ENCODE measurements at places on chromosomes 2 and 18.

- no peak for DNase-seq
Measured at GRCh38 chr2:88087073-88087472, 19.4 kb downstream of the SMYD1 start.

DNA sequence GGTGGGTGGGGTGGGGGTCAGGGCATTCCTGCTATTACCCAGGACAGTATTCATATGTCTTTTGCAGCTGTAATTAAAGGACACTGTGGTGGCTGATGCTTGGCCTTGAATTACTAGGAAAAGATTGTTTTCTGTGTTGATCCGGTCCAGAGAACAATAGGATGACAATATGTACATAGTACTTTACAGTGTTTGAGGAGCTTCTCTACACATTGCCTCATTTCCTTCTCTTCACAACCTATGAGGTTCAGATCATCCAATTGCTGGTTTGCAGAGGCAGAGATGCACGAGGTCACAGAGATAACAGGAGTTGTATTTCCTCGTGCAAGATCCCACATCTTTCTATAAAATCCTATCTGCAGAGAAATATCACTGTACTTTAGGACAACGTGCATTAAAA lies 119.5 kb downstream of the LIPG start:
- no peak for DNase-seq

DNA sequence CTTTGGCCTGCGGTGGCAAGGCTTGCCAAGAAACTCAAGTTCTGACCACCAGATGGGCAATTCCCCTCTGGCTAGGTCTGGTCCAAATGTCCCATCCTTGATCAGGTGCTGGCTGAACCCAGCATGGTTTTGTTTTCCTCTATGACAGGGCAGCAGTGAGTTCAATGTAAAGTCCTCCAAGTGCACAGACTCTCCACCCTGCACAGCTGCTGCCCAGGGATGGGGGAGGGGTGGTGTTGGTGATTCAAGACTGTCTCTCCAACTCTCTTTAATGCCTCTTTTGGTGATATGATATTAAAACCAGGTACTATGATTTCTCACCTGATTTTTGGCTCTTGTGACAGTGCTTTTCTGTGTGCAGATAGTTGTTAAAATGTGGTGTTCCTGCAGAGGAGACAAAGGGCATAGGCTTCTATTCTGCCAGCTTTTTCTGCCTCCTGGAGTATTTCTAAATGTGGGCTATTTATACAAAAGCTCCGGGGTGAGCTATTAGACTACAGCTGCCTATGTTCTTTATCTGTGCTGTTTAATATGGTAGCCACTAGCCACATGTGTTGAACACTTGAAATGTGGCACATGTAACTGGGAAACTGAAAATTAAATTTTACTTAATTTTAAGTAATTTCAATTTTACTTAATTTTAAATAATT lies 64.0 kb upstream of the STK39 start:
- peak; percentile 42 for DNase-seq

DNA sequence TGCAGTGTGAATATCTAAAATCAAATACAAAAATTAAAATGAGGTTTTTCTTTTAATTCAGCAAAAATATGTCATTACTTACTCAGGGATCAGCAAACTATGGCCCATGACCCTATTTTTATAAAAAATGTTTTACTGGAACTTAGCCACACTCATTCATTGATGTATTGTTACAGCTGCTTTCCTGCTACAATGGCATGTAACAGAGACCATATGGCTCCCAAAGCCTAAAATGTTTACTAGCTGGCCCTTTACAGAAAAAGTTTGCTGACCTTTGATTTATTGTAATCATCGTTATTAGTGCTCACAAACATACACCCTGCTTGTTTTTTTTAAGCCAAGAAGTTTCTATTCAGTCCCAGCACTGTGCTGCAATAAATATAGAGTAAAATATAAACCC lies 120.3 kb downstream of the PLA2R1 start:
- DNase-seq = no peak

GRCh38 chr2:84022810-84023431 lies 436.2 kb downstream of the SUCLG1 start:
- peak; percentile 47 for DNase-seq

DNA sequence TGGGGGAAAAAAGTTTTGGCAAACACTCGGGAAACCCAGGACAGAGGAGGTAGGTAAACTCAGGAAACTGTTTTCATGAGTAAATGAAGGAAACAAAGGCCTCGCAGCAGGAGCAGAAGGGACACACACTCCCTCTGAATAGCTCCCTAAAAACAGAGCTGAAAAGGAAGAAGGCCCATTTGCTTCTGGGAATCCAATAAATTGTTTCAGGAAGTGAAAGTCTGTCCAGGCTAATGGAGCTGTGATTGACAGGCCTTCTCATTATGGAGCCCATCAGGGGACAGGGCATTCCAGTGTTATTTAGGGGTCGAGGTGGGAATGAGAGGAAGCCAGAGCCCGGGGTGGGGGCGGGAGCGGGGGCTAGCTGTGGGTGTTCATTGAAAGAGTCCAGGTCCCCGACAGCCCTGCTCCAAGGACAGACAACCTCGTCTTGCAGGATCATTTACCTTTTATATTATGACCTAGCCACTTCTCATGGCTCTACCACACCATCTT lies 81.2 kb downstream of the GBX2 start:
- no peak for DNase-seq

GRCh38 chr2:106899786-106900530 lies 14.0 kb upstream of the ST6GAL2 start:
- no peak for DNase-seq

DNA sequence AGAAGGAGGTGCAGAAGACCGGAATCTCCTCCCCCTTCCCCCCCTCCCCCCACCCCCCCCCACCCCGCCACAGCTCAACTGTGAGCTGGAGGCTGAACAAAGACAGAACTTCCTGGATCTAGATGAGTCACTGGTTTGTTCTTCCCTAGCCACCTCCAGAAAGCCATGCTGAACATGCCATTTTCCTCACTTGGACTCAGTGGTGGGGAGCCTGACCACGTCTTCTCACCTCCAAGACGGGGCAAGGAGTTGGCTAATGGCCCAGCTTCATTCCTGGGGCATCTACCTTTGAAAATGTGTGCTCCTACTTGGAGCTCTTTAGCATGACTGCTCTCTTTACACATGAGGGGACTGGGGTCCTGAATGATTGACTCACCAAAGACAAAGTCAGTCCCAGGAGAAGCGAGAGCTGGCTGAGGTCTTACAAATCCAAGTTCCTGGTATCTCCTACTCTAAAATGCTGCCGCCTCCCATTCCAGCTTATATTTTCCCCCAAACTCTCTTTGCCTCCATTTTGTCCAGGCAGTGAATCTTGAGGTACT lies 22.6 kb upstream of the FZD5 start:
- no peak for DNase-seq

DNA sequence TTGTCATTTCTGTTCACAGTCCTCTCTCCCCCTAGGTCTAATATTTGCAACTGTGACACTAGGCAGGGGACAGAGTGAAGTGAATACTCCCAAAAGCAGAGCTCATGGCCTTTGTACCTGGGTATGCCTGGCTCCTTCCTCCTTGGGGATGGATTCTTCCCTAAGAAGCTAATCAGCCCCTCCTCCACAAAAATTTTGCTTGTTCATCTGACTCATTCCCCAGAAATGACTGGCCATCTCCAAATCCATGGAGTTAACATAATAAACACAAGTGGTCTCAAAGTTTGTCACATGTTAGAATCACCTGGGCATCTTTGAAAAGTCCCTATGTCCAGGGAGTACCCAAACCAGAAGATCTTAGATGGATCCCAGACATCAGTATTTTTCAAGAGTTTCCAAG lies 65.3 kb downstream of the SUCLG1 start:
- DNase-seq = no peak

DNA sequence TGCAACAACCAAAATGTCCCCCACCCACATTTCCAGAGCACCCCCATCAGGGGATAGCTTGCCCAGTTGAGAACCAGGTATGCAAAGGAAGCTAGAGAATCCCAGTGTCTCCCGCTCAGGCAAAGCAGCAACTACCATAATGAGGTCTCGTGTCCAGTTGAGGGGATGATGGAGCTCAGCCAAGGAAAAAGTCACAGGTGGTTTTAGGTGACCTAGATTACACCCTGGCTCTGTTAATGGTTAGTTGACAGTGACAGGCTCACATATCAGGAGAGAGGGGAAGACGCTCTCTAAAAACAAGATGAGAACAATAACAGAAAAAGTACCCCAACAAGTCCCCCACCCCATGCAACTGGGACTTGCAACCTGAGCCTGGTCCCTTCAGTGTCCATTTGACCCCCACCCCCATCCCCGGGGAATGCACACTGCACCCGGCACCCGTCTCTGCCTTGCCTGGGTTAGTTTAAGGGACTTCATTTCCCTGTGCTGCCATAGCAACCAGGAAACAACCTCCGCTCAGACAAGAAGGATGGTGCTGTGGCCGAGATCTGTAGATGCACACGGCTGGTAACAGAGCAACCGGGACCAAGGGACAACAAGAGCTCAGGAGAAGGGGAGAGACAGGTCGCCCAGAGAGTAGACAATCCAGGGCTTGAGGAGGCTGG lies at the start of gene KIAA2012:
KIAA2012 (plus strand) TSS at position 519 of the 665 bp plus-strand sequence. CDS start 373 bp downstream, outside the sequence.
- no peak for DNase-seq

GRCh38 chr2:120383631-120384340 lies 37.9 kb downstream of the INHBB start:
- no peak for DNase-seq

DNA sequence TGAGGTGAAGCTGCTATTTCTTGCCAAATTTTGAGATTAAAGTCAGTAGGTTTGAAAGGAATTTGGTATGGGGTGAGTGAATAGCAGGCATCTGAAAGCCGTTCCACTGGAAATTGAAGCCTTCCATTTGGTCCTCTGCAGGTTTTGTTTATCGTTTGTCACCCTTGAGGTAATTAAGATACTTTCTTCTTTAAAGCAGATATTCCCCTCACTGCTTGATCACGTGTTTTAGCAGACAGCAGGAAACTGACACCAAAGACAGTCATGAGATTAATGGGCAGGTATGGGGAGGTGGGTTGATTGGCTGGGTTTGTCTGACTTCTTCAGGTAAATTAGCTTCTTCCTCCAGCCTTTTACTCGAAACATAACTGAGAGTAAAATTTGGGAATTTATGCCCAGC lies 10.7 kb downstream of the LPIN1 start:
- no peak for DNase-seq

GRCh38 chr18:8799596-8800441 lies 94.5 kb downstream of the MTCL1 start:
- no peak for DNase-seq

DNA sequence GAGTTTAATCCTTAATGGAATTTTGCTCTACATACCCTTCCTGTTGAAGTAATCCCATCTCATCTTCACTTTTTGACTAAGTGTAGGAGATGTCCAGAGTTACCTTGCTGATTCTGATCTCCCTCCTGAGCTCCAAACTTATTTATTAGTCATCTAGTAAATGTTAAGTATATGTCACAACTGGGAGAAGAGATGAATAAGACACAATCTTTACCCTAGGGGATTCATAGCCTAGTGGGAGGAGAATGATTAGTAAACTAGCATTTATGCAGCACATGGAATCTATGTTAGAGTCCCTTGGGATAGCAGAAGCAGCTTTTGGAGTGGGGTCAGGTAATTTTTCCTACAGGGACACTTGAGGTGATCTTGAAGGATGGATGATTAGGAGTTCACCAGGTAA lies 20.7 kb downstream of the ACVR2A start:
- no peak for DNase-seq

DNA sequence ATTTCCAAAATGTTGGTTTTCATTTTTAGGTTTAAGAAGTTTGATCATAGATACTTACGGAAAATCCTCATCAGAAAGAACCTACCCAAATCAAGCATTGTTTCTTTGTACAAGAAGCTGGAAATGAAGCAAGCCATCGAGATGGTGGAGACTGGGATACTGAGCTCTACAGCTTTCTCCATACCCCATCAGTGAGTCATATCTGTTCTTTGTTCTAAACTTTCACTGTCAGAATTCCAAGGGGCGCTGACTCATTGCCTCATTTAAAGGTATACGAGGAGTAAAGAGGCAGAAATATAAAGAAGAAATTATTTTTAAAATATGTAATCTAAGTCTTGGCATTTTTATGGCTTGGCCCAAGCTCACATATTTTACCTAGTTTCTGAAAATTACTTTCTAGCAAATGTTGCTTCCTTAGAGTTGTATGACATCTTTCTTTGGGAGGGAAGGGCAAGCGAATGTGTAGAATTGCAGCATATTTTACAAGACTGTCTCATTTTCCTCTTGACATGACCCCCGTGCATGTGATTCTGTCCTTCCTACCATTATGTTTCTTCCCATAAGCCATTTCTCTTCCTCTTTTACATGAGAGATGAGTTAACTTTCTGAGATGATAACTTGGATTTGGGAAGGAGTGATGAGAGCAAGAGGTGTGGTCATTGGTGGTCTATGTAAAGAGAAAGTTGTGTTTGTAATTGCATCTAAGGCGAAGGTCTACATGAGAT lies 41.2 kb downstream of the SLC9A4 start:
- DNase-seq = no peak

Measured in NCI-H1092 (cell line).